Testis (tissue), 5 donors: ENCODE measurements at places on chromosomes 5 and 9. TPM values are rescaled to one million over a fixed set of nuclear protein-coding genes. Genes with fewer than 3 reads are reported as not detected.

Gene PCDHB14
- 8.0 TPM for total RNA-seq

Gene PCDHB15
- 27.6 TPM for total RNA-seq

Gene PAPPA
- total RNA-seq, result 1.9 TPM

Gene PCDHB16
- 2.6 TPM for total RNA-seq

Gene PCDHAC2
- 15.5 TPM for total RNA-seq

Gene AK8
- total RNA-seq, result 15.0 TPM

Gene DRD1
- 0.06 TPM for total RNA-seq

Gene ZNF300
- total RNA-seq, result 15.8 TPM

Gene NTNG2
- 23.7 TPM for total RNA-seq

Gene CLIC3
- 1.9 TPM for total RNA-seq

- H3K27ac ChIP-seq, result no peak overlapping the region
- H3K4me1 ChIP-seq, result no peaks in the 10 kb centered on the region
- no peak for DNase-seq
- H3K4me3 ChIP-seq, result no peak overlapping the region
- no peaks in the 10 kb centered on the region for H3K36me3 ChIP-seq
Observed at GRCh38 chr5:151469992-151470391, 22.6 kb downstream of the SLC36A1 start.

GRCh38 chr9:130008538-130008937 is 34.5 kb downstream of the FNBP1 start:
- H3K4me3 ChIP-seq, result no peak overlapping the region
- H3K27ac ChIP-seq, result no peak overlapping the region
- no peak for DNase-seq
- no peaks in the 10 kb centered on the region for H3K36me3 ChIP-seq
- H3K4me1 ChIP-seq, result peaks cover 13% of the 10 kb centered on the region

GRCh38 chr9:27542508-27542907 is 12.9 kb upstream of the MOB3B start:
- H3K27me3 ChIP-seq, result no peaks in the 10 kb centered on the region
- peaks cover 14% of the 10 kb centered on the region for H3K4me1 ChIP-seq
- no peaks in the 10 kb centered on the region for H3K36me3 ChIP-seq
- no peak overlapping the region for H3K4me3 ChIP-seq
- no peak for DNase-seq

GRCh38 chr5:62308439-62308838 is 2.4 kb downstream of the KIF2A start:
- H3K4me1 ChIP-seq, result peaks cover 5% of the 10 kb centered on the region
- no peaks in the 10 kb centered on the region for H3K36me3 ChIP-seq
- H3K27ac ChIP-seq, result no peak overlapping the region

GRCh38 chr9:138105561-138106505 is 228.3 kb downstream of the CACNA1B start:
- H3K27me3 ChIP-seq, result no peaks in the 10 kb centered on the region
- H3K36me3 ChIP-seq, result no peaks in the 10 kb centered on the region
- H3K27ac ChIP-seq, result no peak overlapping the region

- no peak overlapping the region for H3K27ac ChIP-seq
- DNase-seq, result no peak
- no peaks in the 10 kb centered on the region for H3K36me3 ChIP-seq
- H3K27me3 ChIP-seq, result no peaks in the 10 kb centered on the region
- no peak overlapping the region for H3K4me3 ChIP-seq
Observed at GRCh38 chr5:169870211-169870610, 110.1 kb downstream of the INSYN2B start.

DNA sequence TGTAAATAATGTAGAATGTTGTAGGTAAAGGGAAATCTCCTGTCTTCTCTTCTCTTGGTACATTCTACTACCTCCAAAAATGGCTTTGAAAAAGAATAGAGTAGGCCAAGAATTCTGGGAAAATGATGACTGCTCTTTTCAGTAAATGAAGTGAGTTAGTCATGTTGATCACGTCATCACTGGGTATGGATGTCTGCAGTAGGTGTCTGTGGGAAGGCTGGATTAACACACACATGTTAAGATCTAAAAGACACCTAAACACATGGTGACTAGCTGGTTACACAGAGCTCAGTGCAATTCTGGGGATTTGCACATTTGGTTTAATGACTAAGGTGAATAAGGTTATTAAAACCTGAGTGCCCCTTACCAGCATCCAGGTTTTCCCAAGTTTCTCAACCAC is 161.5 kb downstream of the CEP120 start:
- no peaks in the 10 kb centered on the region for H3K27me3 ChIP-seq
- H3K4me3 ChIP-seq, result no peak overlapping the region

DNA sequence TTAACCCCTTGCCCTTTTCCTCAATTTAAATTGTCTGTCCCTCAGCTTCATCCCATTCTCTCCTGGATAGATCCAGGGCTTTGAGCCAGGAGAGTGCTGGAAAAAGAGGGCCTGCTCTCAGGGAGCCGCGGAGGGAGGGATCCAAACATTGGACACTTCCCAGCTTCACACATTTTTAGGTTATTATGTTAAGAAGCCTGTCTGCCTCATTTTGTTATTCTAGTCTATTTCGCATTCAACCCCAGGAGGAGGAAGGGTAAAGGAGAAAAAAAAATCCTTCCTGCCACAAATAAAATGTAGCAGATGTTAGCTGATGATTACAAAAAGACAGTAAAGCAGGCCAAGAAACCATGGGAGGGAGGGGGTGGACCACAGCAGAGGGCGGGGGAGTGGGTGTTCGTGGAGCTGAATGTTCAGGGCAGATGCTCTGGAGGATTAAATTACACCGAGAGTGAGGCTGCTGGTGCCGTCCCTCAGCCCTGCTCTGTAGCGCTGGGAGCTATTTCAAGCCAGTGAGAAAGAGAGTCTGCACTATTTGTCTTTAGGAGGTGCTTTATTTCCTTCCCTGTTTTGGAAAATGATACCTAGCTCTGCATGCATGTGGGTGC is 60.6 kb upstream of the ZFR start:
- peaks cover 34% of the 10 kb centered on the region for H3K4me1 ChIP-seq
- no peak overlapping the region for H3K4me3 ChIP-seq
- H3K27me3 ChIP-seq, result no peaks in the 10 kb centered on the region
- no peaks in the 10 kb centered on the region for H3K36me3 ChIP-seq

GRCh38 chr5:37619353-37619752 is 220.5 kb downstream of the GDNF start:
- H3K27ac ChIP-seq, result no peak overlapping the region
- no peaks in the 10 kb centered on the region for H3K4me1 ChIP-seq
- no peak overlapping the region for H3K4me3 ChIP-seq
- no peaks in the 10 kb centered on the region for H3K36me3 ChIP-seq
- no peak for DNase-seq
- no peaks in the 10 kb centered on the region for H3K27me3 ChIP-seq

GRCh38 chr5:146744068-146744745 is 134.3 kb downstream of the PPP2R2B start:
- H3K27me3 ChIP-seq, result no peaks in the 10 kb centered on the region
- H3K4me3 ChIP-seq, result no peak overlapping the region
- H3K27ac ChIP-seq, result no peak overlapping the region

DNA sequence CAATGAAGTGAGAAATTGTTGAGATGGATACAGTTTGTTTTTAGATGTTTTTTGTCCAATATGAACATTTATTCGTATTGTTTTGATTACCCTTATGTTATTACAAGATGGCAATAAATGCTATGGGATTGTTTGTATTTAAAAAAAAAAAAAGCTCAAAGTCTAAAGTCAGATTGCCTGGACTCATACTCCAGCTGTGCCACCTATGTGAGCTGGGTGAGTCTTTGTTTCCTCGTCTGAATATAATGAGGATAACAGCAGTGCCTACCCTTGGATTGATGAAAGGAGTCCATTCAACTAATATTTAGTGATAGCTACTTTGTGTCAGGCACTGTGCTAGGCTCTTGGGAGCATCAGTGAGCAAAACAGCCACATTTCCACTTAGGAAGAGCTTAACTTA is 14.6 kb upstream of the CCNJL start:
- H3K27me3 ChIP-seq, result no peaks in the 10 kb centered on the region
- no peak overlapping the region for H3K4me3 ChIP-seq
- DNase-seq, result no peak
- no peak overlapping the region for H3K27ac ChIP-seq

- H3K4me3 ChIP-seq, result no peak overlapping the region
- H3K36me3 ChIP-seq, result no peaks in the 10 kb centered on the region
- H3K4me1 ChIP-seq, result no peaks in the 10 kb centered on the region
- no peak for DNase-seq
- H3K27me3 ChIP-seq, result no peaks in the 10 kb centered on the region
Observed at GRCh38 chr9:14488421-14489190, 174.7 kb upstream of the NFIB start.

GRCh38 chr9:114072184-114073140 is 5.6 kb downstream of the AMBP start:
- DNase-seq, result peak; percentile 52
- no peak overlapping the region for H3K4me3 ChIP-seq
- H3K27me3 ChIP-seq, result no peaks in the 10 kb centered on the region
- no peaks in the 10 kb centered on the region for H3K4me1 ChIP-seq
- no peaks in the 10 kb centered on the region for H3K36me3 ChIP-seq

DNA sequence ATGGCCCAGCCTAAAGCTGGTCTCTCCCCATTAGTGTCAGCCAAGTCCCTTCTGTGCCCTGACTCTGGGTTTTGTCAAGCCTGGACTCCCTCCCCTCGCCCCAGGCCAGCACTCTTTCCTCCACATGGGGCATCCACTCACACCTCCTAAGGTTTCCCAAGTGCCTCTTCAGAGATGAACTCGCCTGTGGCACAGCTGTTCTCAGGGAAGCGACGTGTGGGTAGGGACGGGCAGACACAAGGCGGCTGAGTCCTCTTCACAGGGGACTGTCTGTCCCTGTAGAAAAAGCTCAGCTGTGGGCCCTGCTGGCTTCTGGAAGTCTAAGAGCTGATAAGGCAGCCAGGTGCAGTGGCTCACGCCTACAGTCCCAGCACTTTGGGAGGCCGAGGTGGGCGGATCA is 78.5 kb downstream of the CACNA1B start:
- no peak for DNase-seq
- no peaks in the 10 kb centered on the region for H3K36me3 ChIP-seq
- H3K27me3 ChIP-seq, result no peaks in the 10 kb centered on the region
- H3K27ac ChIP-seq, result no peak overlapping the region
- no peak overlapping the region for H3K4me3 ChIP-seq

DNA sequence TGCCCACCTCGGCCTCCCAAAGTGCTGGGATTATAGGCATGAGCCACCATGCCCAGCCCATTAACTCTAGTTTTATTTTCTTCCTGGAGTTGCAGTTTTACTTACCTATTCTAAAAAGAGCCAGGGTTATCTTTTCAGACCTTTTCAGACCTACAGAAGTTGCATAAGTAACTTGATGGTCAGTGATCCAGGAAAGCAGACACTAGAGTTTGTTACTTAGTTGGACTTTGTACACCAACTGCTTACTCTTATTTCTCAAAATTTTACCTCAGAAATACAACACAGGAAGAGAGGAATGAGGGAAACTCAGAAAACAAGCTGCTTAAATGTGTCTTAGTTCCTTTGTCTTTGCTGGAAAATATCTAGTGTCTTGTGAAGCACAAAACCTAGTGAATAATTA is 25.4 kb downstream of the RAD23B start:
- no peaks in the 10 kb centered on the region for H3K36me3 ChIP-seq
- no peak overlapping the region for H3K27ac ChIP-seq
- no peak for DNase-seq
- no peaks in the 10 kb centered on the region for H3K27me3 ChIP-seq
- H3K4me1 ChIP-seq, result no peaks in the 10 kb centered on the region
- no peak overlapping the region for H3K4me3 ChIP-seq

DNA sequence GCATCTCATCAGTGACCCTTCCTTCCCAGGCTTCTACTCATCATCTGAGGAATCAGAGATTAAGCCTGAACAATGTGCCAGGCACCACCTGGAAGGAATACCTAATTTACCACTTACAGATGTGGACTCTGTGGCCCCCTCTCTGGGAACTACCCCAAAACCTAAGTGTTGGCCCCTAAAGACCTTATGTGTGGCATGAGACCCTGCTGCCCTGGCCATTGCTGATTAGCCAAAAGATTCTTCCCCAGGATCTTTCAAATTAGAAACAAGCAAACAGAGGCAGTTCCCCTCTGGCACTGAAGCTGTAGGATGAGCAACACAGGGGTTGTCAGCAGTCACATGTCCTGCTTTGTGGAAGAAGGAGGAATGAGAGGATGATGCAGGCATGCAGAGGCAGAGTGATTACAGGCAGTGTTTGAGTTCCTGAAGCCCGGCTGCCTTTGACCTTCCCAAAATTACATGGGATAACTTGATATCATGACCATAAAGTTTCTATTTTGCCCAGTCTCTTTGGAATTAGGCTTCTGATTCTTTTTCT is 10.6 kb downstream of the SPINK4 start:
- no peaks in the 10 kb centered on the region for H3K4me1 ChIP-seq
- no peak overlapping the region for H3K27ac ChIP-seq
- no peaks in the 10 kb centered on the region for H3K27me3 ChIP-seq

- H3K27ac ChIP-seq, result no peak overlapping the region
- no peaks in the 10 kb centered on the region for H3K27me3 ChIP-seq
- no peak overlapping the region for H3K4me3 ChIP-seq
- no peaks in the 10 kb centered on the region for H3K36me3 ChIP-seq
- H3K4me1 ChIP-seq, result no peaks in the 10 kb centered on the region
Observed at GRCh38 chr5:126178521-126178920, 244.7 kb upstream of the GRAMD2B start.

GRCh38 chr5:163306421-163306820 is 131.0 kb upstream of the CCNG1 start:
- H3K27me3 ChIP-seq, result no peaks in the 10 kb centered on the region
- no peaks in the 10 kb centered on the region for H3K36me3 ChIP-seq
- H3K4me3 ChIP-seq, result no peak overlapping the region
- no peak overlapping the region for H3K27ac ChIP-seq
- DNase-seq, result no peak

GRCh38 chr9:126886897-126887296 is 26.5 kb downstream of the ZBTB34 start:
- H3K4me3 ChIP-seq, result no peak overlapping the region
- H3K27ac ChIP-seq, result no peak overlapping the region
- no peaks in the 10 kb centered on the region for H3K4me1 ChIP-seq
- no peaks in the 10 kb centered on the region for H3K27me3 ChIP-seq
- H3K36me3 ChIP-seq, result no peaks in the 10 kb centered on the region
- DNase-seq, result no peak

- H3K27me3 ChIP-seq, result no peaks in the 10 kb centered on the region
- no peaks in the 10 kb centered on the region for H3K36me3 ChIP-seq
- H3K27ac ChIP-seq, result no peak overlapping the region
- H3K4me1 ChIP-seq, result peaks cover 10% of the 10 kb centered on the region
Observed at GRCh38 chr5:14251733-14252132, 108.6 kb downstream of the TRIO start.

DNA sequence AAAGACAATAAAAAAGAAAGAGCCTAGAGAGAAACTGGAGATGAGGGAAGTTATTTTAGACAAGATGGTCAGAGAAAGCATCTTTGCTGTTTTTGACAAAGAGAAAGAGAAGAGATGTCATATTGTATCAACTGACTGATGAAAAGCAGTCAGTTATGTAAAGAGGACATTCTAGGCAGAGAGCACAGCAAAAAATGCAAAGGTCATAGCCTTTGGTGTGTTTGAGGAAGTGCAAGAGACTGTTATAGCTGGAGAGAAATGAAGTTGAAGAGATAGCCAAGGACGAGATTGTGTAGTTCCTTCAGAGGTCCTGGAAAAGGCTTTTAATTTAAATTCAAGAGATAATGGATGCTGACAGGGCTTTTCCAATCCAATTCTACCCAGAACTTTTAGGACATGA is 342.4 kb downstream of the RASEF start:
- no peaks in the 10 kb centered on the region for H3K36me3 ChIP-seq
- H3K4me3 ChIP-seq, result no peak overlapping the region
- no peaks in the 10 kb centered on the region for H3K4me1 ChIP-seq
- no peak for DNase-seq
- H3K27ac ChIP-seq, result no peak overlapping the region
